Panc1 (cell line): ENCODE measurements at places on chromosomes 6 and 20.

GRCh38 chr6:122962000-122962624 lies 33.9 kb upstream of the CLVS2 start:
- DNase-seq: no peak

GRCh38 chr6:149859368-149859767 lies 4.8 kb downstream of the LRP11 start:
- DNase-seq: no peak

- DNase-seq: no peak
Measured at GRCh38 chr20:46894579-46894958, at the start of gene EYA2. Gene EYA2 (plus strand): TSS chr20:46894843. CDS start chr20:46990011, 95,168 bp downstream.

- no peak for DNase-seq
Measured at GRCh38 chr6:11702500-11703130, 76.0 kb downstream of the ADTRP start.

DNA sequence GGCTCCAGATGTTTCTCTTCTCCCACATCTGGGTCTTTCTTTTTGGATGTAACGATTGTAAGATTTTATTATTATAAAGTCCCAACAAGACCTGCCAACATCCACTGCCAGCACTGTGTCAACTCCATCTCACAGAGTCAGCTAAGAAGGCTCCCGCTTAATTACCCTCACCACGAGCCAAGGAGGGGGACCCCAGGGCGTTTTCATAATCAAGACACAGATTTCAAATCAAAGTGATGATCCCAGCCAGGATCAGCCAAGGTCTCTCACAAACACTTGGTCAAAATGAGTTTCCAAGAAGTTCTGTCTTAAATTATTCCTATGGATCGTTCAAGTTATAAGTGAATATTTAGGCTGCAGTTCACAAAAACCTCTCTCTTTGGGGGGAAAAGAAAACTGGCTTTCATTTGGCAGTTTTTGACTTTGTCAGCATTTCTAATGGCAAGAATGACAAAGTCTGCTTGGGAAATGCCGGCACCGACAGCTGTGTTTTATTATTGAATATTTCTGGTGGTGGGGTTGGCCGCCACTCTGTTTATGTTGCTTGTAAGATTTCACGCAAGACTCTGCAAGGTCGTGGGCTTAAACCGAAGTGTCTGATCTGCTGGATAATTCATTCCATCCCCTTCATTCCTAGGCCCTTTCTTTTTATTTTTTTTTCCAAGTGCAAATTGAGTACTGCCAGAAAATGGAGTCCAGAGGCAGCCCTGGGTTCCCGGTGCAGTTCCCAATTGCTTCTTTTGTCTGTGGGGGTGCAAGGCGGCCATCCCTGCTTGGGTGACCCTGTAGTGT lies 170.2 kb upstream of the PMEPA1 start:
- no peak for DNase-seq

- DNase-seq: no peak
Measured at GRCh38 chr6:67952121-67952520, 683.0 kb upstream of the ADGRB3 start.

GRCh38 chr6:162726947-162727321 lies 632 bp downstream of the PRKN start:
- no peak for DNase-seq

- DNase-seq: no peak
Measured at GRCh38 chr6:16200321-16200883, 38.0 kb upstream of the GMPR start.

GRCh38 chr20:34396408-34396807 lies 33.3 kb downstream of the ITCH start:
- DNase-seq: no peak

DNA sequence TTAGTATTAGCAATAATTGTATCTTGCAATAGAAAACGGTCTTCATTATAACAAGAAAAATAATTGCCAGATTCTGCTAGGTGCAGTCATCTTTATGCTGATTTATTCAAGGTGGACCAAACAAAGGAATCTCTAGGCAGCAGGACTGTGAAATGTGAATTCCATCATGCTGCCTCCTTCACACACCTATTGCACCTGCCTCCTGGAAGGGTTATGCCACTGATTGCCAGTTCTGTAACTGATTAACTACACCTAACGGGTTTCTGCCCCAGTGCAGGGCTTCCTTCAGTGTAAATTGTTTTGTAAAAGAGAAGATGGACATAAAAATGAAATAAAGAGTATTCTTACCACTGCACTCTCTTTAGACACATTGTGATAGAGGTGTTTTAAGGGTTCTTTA lies 96.1 kb downstream of the FOXO3 start:
- DNase-seq: no peak

GRCh38 chr20:41276317-41276751 lies 41.2 kb downstream of the ZHX3 start:
- DNase-seq: no peak

DNA sequence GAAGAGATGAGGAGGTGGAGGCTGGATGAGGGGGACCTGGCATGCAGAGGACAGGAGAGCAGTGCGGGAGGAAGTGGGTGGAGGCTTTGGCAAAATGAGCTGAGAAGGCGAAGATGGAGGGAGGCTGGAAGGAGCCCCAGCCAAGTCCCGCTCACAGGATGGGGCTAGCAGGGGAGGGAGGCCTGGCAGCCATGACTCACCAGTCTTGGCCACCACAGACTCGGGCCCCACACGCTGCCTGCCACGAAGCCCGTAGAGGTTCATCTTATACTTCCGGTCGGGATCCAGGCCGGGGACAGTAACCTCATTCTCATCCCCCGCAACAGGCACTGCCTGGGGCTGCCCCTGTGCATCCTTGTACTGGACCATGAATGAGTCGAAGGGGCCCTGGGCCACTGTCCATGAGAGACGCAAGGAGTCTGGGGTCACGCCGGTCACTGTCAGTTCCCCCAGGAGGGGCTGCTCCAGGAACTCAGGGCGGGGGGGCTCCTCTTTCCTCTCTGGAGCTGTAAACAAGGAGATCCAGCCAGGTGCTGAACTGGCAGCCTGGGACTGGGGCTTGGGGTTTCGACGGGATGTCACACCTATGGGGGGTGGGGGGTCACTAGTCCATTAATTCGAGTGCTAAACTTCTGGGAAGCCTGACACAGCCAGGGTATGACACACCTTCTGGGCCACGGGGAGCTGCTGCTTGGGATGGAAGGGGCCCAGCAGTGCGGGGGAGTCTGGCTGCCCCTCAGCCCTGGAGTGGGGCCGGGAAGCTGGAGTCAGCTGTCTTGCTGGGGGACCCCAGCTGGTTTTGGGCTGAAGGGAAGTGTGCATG lies 27.8 kb downstream of the TNXB start:
- no peak for DNase-seq

DNA sequence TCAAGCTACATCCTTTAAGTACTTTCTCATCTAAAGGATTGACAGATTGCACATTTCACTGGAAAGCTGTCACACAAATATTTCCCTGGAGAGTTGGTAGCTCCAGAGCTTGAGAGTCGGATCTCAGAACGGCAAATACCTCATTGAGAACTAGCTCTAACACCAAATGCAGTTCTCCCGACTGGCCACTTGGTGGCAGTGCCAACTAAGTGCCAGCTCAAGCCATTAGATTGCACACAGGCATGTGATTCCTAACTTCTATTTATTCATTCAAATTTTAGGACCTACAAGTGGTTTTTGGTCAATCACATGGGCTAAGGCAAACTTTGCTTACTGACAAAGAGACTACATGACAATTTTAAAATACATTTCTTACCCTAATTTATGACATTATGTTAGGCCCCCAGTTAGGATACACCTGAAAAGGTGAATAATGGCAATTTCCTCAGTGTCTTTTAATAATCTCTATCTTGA lies 7.9 kb upstream of the MCHR2 start:
- peak; percentile 55 for DNase-seq

- DNase-seq: no peak
Measured at GRCh38 chr6:108348655-108349349, 53.9 kb downstream of the AFG1L start.

- no peak for DNase-seq
Measured at GRCh38 chr20:24674921-24675605, 205.6 kb downstream of the SYNDIG1 start.

DNA sequence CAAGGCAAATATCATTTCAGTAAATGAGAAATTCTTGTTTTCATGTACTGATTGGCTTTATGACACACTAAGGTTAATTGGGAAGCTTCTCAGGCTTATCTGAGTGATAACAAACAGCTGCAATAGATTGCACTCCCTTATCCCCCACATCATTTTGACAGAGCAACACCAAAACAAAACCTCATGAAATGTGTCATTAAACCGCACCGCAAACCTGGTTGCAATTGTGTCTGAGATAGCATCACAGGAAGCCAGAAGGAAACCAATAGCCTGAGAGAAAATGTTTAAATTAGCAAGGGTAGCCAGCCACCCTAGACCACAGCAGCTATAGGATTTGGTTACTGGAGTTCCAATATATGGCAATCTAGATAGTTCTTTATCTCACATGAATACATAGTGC lies 31.6 kb upstream of the LAMA4 start:
- no peak for DNase-seq

GRCh38 chr6:149093643-149094042 lies 223.9 kb upstream of the TAB2 start:
- no peak for DNase-seq

GRCh38 chr6:18415207-18415606 lies 28.1 kb downstream of the RNF144B start:
- DNase-seq: no peak

DNA sequence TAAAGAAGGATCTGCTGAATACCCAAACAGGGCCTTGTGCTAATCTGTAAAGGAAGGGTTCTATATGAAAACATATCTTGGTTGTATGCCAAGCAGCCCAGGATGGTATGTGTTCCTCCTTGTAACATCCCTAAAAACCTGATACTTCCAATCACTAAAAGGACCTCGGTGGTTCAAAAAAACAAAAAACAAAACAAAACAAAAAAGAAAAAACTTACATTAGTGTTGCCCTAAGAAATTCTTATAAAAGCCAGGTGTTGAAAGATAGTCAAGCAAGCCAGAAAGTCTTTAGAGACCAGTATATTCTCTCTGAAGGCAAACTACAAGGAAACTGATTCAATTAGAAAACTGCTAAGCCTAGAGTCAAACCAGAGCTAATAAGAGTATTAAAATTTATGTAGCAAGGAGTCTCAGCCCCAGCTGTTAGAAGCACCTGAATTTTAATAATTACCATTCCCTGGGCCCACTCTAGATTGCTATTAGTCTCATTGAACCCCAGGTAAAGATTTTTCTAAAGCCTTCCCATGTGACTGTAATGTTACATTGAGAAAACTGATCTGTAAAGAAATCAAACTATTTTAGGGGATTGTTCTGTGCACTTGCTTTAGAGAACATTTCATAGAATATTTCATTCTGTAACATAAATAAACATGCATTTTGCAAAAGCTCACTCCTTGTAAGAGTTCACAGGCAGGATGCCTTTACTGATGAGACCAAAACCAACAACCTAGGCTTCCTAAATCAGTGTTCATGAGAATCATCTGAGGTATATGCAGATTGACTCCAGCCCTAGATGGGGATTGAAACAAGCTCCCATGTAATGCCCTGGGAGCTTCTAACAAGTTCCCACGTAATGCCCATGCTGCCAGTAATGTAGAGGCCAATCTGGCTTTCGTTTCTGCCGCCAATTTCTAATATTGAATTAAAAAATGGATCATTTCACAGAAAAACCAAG lies 95.2 kb upstream of the BTN3A2 start:
- DNase-seq: no peak

GRCh38 chr20:3751305-3751674 lies 16.3 kb downstream of the ADISSP start:
- DNase-seq: no peak

DNA sequence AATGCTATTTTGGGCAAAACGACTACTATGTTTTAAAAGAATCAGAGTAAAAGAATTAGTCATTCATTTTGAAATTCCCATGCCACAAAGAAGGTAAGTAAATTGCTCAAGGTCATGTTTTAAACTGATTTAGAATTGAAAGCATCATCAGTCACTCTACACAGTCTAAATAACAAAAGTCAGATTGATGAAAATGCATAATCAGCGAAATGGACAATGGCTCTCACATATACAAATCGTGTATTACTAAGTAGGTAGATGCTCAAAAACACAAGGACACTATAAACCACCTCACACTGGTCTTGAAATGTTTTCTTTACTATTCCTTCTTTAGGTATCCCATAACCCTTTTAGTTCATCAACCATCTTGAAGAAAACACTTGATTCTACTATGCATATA lies 135.4 kb downstream of the OPN5 start:
- no peak for DNase-seq

DNA sequence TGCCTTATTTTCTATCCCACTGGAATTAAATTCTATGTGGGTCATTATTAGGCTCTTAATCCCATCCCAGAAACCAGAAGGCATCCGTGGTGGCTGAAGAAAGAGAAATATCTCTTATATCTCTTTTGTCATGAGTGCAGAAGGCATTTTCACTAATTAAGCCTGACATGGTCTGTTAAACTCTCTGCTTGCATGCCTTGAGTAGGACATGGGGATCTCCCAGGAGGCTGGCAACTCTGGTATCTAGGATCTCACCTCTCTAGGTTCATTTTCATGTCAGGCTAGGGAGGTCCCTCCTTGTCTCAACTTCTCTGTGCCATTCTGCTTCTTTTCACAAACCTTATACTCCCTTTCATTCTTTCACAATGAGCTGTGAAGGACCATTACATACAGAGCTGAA lies 25.3 kb upstream of the GPR63 start:
- DNase-seq: no peak

GRCh38 chr20:36154700-36155628 lies at the start of gene EPB41L1:
Gene EPB41L1 (plus strand): TSS chr20:36154740. CDS start chr20:36173778, 19,038 bp downstream.
- no peak for DNase-seq

- no peak for DNase-seq
Measured at GRCh38 chr6:71082033-71082650, 125.3 kb upstream of the B3GAT2 start.

- DNase-seq: no peak
Measured at GRCh38 chr6:131065824-131066171, 2.8 kb upstream of the EPB41L2 start.

DNA sequence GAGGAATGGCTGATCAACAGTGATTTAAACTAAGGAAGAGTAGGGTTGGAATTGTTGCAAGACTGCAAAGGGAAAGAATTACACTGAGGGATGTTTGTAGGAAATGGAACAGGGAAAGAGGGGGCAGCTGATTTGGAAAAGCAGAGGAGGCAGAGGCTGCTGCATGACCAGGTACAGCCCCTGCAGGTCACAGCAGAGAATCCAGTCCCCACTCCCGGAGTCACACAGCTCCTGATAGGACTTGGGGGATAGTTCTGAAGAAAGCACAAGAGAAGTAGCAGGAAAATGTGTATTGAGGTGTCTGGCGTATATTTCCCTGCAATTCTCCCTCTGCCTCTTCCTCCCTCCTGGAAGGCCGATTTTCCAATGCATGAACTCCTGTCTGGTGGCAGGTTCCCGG lies 92.5 kb upstream of the PDE10A start:
- DNase-seq: no peak

DNA sequence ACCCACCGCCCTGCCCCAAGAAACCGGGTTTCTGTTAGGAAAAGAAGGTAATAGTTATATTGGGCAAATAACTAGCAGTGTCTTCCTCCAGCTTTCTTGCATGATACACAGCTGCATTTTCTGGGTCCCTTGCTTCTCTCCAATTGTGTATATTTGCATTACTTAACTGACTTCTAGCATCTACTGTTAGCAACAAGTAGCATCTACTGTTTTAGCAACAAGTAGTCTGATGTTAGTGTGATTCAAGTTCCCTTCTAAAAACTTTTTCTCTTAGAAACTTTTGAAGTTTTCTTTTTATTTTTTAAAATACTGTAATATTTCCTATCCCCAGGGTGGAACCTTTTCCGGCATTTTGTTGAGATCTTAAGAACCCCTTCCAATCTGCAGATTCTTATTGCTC lies 221.2 kb downstream of the CLIC5 start:
- no peak for DNase-seq
